ENCODE measurements at places on chromosomes 6 and 20.

- DNase-seq, result no peak
Measured at GRCh38 chr6:135236732-135237131, 55.6 kb downstream of the MYB start.

- peak; percentile 80 for DNase-seq
Measured at GRCh38 chr6:163416557-163417253, 2.2 kb downstream of the QKI start.

- DNase-seq, result peak; percentile 41
Measured at GRCh38 chr20:47620808-47621805, 119.4 kb downstream of the NCOA3 start.

GRCh38 chr20:55778796-55779195 is 226.5 kb downstream of the CBLN4 start:
- no peak for DNase-seq

GRCh38 chr20:10042086-10042485 is 7.3 kb downstream of the ANKEF1 start:
- no peak for DNase-seq

DNA sequence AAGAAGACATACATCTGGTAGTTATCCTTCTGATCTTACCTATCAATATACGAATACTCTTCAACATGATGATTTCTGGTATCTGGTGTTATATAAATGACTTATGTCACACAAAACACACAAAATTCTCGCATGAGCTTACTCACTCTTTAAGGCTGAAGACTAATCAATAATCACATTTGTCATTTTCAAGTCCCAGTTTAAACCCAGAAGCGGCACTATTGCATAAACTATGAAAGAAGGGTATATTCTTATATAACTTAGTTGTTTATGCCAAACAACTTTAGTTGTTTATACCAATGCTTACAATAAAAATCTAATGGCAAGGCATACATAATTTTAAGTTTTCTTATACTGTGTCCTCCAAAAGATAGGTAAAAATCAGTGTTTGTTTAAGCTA is 293.1 kb downstream of the GRIK2 start:
- DNase-seq, result no peak

- no peak for DNase-seq
Measured at GRCh38 chr20:17503301-17504065, 27.7 kb downstream of the BFSP1 start.

GRCh38 chr20:38147163-38147562 is 17.9 kb downstream of the TGM2 start:
- no peak for DNase-seq

- no peak for DNase-seq
Measured at GRCh38 chr6:38997128-38997761, 51.3 kb upstream of the GLP1R start.

DNA sequence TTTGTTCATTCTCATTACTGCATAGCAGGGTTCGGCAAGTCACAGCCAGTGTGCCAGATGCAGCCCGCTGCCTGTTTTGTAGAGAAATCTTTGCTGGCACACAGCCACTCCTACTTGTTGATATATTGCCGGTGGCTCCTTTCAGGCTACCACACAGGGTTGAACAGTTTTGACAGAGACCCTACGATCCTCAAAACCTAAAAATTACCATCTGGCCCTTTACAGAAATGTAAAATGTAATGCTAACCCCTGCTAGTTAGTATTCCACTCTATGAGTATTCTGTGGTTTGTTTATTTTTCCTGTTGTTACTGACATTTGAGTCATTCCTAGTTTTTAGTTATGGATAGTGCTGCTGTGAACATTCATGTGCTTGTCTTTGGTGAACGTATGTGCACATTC is 11.5 kb downstream of the DHX35 start:
- DNase-seq, result peak; percentile 50

DNA sequence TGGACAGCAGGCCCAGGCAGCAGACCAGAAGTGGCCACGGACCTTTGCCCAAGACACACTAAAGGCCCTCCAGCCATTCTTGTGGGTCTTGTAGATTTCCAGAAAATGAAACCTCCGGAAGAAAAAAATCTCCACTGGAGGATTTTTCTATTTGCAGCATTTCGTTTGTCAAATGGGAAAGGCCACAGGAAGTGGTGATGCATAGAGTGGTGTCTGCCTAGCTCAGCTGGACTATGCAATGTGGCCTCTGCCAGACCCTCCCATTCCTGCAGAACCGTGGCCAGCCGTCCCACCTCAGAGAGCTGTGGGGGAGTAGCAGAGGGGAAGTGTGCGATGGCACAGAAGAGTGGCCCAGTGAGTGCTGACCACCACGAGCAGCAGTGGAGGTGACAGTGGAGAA is 24.0 kb upstream of the INSM1 start:
- no peak for DNase-seq

GRCh38 chr20:38139977-38140753 is 24.9 kb downstream of the TGM2 start:
- no peak for DNase-seq

DNA sequence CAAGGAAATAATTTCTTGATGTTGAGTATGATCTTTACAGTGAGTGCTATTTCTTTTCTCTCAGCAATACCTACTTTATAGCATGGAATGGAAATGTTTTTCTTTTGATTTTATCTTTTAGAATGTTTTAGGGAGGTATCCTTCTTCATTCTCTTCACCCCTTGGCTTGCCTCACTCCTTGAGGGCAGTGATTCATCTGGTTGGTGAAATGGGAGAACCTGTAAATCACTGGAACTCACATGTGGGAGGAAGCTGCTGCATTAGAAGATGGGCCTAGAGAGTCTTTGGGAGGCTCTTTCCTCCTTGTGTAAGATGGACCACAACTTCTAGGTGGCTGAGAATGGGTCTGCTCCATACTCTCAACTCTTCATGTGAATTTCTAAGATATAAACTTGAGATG is 244.8 kb upstream of the SYNCRIP start:
- no peak for DNase-seq

DNA sequence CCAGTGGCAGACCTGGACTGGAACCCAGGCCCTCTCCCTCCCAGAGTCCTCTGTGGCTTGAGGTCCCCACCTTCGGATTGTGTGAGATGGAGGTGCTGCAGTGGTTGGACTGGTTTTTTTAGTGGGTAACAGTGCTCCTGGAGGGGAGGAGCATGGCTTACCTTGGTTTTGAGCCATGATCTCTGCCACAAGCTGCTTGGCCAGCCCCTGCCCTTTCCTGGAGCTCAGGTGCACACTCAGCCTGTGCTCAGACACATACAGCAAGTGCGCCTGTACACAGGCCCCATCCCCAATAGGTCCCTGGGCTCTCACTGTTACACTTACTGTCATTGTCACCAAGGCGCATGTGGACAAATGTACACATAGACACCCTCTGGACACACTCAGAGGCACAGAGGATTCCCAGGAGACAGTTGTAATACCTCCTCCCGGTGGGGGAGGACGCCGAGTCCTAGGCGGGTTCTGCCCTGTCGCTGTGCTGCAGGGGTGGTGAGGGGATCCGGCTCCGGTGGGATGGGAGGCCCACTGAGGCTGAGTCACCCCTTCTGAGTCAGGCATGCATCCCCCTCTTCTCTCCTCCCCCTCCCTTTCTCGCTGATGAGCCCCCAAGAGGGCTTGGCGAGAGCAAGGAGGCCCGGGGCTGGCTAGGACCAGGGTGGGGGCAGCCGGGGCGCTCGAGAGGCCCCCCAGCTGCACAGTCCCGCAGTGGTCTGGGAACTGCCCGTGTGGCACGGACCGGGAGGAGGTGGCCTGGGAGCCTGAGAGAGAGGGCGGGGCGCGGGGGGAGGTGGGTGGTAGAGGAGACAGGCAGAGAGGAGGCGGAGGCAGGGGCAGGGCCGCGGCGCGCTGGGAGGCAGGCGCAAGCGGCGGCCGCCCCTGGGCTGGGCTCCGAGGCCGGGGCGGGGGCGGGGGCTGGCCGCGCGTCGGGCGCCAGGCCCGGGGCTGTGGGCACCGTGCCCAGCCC is 522 bp upstream of the EPB41L1 start:
- peak; percentile 34 for DNase-seq

- peak; percentile 63 for DNase-seq
Measured at GRCh38 chr20:34069341-34070078, 42.5 kb downstream of the EIF2S2 start.

DNA sequence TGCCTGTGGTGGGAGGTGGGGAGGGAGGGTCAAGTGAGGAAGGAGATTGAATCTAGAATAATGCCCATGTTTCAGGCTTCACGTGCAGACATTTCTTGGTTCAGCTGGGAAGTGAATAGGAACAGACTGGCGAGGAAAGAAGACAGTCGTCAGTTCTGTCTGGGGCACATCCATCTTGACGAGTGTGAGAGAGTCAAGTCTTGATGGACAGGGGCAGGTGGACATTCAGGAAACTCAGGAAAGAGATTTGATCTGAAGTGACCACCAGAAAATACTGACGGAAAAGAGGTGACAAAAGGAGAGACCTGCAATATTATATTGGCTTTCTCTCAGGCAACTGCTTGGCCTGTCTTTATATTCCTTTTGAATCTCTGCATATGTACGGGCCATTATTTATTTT is 68.6 kb downstream of the ESR1 start:
- DNase-seq, result no peak

DNA sequence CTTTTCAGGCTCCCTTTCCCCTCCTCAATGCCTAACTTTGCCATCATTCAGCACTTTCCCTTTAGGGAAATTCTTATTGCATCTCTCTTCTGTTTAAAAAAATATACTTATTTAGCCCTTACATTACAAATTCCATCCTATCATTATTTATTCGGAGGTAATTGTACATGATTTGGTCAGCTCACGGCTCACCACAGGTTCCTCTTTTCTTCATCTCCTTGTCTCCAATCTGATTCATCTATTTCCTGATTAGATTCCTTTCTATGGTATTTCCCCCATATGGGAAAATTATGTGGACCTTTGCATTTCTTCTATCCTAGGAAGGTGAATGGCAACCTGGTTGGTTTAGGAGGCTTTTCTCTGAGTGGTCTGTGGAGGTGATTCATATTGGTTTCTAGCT is 12.9 kb upstream of the EMILIN3 start:
- no peak for DNase-seq

- no peak for DNase-seq
Measured at GRCh38 chr20:56806952-56807517, 177.9 kb downstream of the TFAP2C start.

- no peak for DNase-seq
Measured at GRCh38 chr6:146267946-146268345, 239.1 kb downstream of the GRM1 start.

DNA sequence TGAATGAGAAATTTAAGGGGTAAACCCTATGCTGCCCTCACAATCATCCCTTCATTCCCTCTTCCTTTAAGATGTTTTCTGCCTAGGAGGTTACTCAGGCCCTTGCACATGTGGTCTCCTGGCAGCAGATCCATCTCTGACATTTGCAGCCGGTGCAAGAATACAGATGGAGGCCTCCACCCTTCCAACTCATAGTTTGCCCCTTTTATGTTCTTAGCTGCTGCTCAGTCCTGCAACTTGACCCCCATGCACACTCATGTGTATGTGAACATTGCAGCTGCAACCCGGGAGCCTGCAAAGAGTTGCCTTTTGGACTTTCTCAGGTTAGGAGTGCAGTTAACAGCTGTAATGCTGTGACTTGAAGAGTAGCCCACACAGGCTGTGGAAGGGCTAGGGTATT is 131.9 kb upstream of the SGK1 start:
- no peak for DNase-seq

Measured in fibroblast of skin of left quadriceps (primary cell).